AG08395 (cell line): ENCODE measurements at places on chromosomes 11 and 22.

DNA sequence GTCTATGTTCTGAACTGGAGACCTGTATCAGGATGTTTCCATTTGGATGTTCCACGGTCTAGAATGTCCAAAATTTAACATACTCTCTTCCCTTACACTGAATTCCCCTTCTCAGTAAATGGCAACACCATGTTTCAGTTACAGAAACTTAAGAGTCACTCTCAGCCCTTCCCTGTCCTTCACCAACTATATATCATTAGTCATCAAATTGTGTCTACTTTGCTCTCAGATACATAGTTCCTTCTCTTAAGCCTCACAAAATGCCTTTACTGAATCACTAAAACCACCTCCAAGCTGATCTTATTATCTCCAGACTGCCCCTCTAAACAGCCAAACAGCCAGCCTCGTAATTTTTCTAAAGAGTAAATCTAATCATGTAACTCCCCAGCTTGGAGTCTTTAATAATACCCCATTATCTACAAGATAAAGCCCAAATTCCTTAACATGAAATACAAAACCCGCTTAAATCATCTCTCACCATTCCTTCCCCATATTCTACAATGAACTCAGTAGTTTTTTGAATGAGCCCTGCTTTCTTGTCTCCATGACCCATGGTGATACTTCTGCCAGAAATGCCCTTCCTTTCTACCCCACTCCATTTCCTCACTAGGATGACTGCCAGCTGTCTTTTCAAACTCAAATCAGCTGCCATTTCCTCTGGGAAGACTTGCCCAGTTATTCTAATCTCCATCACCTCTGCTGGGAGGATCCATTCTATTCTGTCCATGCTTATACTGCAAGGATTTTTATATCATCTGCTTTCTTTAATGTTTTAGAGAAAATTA is 102.7 kb upstream of the ARHGAP42 start:
- no peak for DNase-seq

DNA sequence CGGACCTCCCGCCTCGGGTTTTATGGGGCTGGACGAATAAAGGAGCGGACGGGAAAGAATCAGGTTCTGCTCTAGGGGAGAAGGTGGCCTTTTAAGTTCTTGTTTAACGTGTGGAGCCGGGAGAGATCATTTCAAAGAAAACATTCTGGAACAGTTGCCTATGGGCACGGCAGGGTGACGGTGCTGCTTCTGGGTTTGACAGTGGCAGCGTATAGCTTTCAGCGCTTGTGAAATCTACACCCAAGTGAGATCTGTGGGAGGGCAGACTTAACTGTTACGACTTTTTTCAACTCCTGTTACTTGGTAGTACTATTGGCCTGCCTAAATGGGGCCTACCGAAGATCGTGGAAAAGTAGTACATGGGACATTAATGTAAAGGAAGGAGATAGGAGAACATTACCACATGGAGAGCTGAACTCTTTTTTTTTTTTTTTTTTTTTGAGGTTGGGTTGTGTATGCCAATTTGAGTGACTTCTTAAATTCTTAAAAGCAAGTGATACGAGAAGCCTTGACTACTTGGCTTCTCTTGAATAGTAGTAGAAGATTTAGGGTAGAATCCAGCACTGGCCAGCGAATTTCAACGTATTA is 743 bp downstream of the USP47 start:
- DNase-seq, result peak; percentile 61

DNA sequence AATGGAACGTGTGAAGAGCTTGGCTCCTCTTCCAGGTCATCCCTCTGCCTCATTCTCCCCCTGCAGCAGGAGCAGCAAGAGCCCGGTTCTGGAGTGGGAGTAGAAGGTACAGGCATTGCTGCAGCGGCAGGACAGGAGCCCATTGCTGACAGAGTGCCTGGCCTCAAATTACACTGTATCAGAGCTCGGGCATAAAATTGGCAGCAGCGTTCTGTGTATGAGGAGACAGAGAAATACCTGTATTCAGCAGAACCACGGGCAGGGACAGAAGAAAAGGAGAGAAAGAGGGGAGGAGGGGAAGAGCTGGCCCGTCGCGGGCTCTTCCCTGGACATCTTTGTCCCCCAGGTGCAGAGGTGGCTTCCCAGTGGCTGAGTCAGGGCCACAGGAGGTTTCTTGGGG is 2.6 kb upstream of the NCF4 start:
- no peak for DNase-seq

- DNase-seq, result no peak
These were observed 13.7 kb downstream of the MS4A13 start for GRCh38 chr11:60528934-60529333.

DNA sequence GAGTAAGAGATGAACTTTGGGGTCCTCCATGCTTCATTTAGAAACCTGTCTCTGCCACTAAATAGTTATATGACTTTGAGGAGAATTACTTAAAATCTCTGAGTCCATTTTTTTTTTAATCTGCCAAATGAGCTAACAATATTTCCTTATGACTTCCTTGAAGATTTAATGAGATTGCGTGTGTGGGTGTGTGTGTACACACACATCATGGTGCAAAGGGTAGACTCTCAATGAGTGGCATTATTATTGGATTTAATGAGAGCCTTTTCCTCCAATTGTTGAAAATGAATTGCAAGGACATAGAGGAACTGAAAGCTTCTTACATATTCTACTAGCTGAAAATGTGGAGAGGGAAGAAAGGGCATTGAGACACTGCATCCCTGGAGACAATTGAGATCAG is 573.5 kb upstream of the LUZP2 start:
- no peak for DNase-seq

GRCh38 chr22:49992921-49993648 is 19.5 kb downstream of the IL17REL start:
- peak; percentile 78 for DNase-seq

DNA sequence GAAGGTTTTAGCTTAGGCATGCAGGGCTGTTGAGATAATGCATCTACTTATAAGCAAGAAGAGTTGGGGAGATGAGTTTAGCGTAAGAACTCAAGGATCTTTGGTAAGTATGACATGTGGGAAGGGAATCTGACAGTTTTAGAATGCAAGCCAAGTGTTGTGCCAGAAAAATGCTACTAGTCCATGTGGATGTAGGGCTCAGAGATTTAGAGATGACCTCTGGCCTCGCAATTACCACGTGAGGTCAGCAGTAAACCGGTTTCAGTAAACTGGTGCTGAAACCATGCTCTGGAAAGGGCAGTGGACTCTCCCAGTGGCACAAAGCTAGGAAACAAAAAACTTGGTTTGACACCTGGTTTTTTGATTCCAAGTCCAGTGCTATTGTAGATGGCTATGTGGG is 18.9 kb downstream of the MRPL16 start:
- DNase-seq, result no peak

DNA sequence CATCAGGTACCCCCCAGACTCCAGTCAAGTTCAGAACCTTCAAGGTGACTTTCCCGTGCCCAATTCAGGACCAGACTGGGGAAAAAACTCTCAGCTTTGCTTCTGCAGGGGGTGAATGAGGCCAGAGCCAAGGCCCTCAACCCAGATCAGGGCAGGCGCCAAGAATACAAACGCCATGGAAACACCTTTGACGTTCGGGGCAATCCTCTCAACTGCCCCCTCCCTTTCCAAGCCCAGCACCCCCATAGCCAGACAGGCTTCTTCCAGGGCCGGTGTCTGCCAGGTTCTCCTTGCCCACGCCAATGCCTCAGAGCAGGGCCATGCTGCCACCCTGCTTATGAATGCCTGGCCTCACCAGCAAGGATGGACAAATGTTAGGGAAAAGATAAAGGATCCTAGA is 5.8 kb downstream of the ARHGAP1 start:
- DNase-seq, result no peak

DNA sequence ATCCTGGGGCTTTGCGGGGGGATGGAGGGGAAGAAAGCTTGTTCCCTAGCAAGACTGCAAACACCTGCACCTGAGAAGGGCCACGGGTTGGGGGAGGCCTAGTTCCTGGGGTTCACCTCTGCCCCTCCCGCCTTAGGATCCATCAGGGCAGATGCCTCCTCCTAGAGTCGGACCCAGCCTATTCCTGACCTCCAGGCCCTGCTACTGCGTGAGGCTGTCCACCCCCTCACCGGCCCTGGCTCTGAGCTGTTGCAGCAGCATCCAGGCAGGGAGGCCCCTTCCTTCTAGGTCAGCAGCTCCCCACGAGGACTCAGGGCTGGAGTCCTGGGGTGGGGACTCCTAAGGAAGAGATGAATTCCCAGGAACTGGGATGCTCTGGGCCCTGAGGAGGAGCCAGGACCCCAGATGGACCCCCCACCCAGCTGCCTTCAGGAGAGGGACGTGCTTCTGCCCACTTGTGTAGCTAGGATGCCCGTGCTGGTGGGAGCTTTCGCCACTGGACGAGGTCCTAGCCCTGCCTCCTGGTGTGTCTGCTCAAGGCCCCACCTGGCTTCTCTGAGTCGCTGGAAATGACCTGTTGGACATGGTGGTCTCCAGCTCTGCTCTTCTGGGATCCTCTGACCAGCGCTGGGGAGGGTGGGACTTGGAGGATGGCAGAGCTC is 10.3 kb downstream of the MRGPRF start:
- no peak for DNase-seq

DNA sequence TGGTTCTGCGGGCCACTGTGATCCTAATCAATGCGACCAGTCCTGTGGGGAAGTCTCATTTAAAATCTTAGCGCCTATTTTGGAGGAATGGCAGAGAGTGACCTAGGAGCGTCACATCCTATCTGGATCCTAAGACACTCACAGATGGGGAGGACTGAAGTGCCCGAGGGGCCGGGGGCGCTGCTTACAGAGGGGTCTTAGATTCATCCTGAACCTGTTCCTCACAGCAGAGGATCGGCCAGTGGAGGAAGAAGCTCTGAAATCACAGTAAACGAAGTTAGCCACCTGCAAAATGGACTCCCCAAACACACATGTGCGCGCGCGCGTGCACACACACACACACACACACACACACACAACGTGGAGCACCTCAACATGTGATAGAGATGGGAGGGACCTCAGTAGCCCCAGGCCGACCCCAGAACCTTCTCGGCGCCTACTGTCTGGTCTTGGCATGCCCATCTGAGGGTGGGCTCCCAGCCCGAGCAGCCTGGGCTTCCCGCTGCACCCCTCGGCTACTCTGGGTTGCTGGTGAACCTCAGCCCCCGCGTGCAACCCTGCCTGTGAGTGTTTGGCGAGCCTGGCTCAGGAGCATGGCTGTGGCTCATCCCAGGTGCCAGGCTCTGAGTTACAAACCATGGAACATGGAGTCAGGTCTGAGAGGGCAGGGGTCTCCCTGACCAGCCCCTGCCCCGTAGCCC is 613.3 kb downstream of the TBC1D22A start:
- no peak for DNase-seq

GRCh38 chr11:43830928-43831440 is 49.6 kb upstream of the ALKBH3 start:
- peak; percentile 96 for DNase-seq

DNA sequence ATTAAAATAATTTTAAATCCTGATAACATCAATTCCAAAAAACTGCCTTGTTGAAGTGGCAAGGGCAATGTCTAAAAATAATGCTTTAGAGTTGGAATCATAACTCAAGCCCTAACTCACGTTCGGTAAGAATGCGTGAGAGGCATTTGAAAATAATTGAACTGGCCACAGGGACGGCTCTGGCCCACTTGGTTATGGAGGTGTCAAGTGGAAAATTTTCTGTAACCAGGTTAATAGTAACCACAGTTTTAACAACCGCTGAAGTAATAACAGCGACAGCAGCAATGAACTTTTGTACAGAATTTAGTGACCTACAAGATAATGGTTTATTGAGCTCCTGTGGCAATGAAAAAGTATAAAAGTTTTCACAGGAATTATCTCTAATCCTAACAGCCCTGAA is 79.4 kb downstream of the ETS1 start:
- DNase-seq, result no peak

DNA sequence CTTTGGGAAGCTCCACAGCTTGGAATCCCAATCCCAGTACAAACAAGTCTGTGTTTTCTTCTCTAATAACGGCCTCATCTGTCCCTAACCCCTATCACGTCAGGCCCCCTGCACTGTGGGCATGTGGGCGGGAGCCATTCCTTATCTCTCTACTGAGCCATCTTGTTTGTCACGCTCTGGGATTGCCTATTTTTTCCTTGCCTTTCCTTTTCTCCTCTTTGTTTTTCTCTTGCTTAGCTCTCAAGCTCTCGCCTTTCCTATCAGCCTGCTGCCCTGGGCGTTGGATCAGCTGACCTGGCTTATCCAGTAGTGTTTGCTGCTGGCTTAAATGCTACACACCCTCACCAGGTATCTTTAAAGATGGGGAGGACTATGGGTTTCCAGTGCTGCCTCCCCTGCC is 35.8 kb downstream of the ARHGAP1 start:
- DNase-seq, result no peak

DNA sequence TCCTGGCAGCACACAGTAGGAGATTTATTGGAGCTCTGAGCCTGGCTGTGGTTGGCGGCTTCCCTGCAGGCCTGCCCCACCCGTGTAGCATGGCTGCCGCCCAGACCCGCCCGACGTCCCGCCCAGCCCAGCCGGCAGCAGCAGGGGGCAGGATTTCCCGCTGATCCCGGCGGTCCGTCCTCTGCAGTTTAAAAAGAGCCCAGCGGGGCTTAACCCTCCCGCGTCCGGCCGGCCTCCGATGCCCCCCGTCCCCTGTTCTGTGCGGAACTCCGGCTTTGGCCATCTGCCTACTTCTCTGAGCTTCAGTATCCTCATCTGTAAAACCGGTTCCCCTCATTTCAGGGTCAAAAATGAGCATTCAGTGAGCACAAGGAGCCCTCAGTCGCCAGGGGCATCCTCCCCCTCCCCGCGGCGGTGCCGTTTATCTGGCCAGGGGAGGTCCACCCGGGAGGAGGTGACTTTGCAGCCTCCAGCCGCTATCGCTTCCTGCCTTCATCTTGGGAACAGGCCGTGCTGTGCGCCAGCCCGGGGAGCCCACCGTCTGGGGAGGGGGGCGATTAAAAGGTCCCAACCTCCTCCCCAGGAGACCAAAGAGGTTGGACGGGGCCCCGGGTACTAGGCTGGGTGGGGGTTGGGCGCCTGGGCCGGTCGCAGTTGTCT is at the start of gene GAS2L1:
GAS2L1 (plus strand) TSS at position 476 of the 660 bp plus-strand sequence. CDS start 1,456 bp downstream, outside the sequence.
- peak; percentile 93 for DNase-seq

- DNase-seq, result peak; percentile 85
These were observed 340.5 kb downstream of the TENM4 start for GRCh38 chr11:79100093-79100910.

DNA sequence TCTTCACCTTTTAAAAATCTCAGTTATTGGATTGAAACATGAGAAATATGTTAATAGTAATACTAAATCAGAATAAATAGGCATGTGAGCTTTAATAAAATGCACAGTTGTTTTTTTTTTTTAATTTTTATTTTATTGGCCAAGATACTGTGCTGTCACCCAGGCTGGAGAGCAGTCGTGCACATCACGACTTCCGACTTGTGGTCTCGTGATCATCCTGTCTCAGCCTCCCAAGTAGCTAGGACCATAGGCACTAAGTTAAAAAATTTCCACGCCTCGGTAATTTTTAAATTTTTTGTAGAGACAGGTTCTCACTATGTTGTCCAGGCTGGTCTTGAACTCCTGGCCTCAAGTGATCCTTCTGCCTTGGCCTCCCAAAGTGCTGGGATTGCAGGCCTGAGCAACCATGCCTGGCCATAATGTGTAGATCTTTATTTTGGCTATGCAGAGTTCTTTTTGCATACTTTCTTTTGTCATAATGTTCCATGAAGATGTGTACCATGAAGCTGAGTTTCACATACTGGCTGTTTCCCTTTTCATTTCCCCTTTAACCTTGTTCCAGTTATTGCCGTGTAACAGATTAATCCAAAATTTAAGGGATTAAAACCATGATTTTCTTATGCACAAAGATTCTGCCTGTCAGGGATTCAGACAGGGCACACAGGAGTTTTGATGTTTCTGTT is 16.0 kb downstream of the CAPRIN1 start:
- no peak for DNase-seq

GRCh38 chr11:20132667-20133039 is 27.6 kb downstream of the DBX1 start:
- DNase-seq, result no peak
